Muscle of arm (tissue), 14 donors: ENCODE measurements at places on chromosomes 4 and X. TPM values are rescaled to one million over a fixed set of nuclear protein-coding genes. Genes with fewer than 3 reads are reported as not detected.

Gene MAP3K15
- polyA plus RNA-seq, result 1.1 TPM

Gene RBM47
- polyA plus RNA-seq, result 1.8 TPM

DNA sequence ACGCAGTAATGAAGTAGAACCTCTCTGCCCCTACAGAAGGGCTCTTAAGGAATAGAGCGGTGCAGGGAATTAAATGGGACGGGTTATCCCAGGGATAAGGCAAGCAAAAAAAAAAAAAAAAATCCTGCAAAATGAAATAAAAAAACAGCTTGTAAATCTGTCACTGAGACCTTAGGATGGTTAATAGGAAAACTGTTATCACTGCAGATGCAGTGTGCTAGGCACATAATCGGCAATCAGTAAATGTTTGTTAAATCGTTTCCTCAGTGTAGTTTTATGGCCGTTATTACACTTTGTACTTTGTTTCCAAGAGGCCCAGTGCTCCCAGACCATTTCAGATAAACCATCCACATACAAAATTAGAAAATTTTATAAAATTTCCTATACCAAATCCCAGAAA lies 1.0 kb downstream of the HNRNPH2 start:
- DNase-seq, result no peak

DNA sequence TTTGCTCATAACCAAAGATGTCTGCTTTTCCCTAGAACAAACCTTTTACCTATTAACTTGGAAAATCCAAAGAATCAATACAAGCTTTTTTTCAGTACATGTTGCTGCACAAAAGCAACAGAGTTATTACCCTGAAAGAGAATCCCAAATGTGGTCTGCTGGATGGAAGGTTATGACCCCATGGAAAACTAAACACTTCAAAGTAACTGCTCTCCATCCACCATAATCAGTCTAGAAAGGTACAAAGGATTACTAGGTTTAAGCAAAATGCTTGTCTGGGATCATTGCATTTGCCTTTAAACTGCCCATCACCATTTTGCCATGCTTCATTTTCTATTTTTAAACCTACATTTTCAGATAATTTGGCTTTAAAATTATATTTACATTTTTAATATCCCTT lies 11.7 kb downstream of the MMRN1 start:
- DNase-seq, result no peak
